ENCODE measurements at places on chromosomes 2 and 18.

DNA sequence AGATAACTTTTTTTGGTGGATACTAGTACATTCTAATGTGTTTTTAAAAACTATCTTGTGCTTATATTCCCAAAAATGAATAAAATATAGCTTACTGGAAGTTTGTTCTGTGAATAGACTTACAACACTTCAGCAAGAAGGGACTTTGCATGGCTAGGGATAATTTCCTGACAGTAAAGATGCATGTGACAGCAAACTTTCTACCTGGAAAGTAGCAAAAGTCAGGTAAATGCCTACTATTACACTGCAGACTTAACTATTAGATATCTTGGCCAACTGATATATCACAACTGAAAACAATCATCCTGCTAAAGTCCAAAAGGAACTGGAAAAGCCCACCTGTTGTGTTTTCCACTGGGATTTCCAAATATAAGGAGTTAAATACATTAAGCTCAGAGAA lies 1753.5 kb upstream of the CELF4 start:
- no peak for DNase-seq

- no peak for DNase-seq
Measured at GRCh38 chr2:151085181-151085611, 176.5 kb downstream of the RBM43 start.

DNA sequence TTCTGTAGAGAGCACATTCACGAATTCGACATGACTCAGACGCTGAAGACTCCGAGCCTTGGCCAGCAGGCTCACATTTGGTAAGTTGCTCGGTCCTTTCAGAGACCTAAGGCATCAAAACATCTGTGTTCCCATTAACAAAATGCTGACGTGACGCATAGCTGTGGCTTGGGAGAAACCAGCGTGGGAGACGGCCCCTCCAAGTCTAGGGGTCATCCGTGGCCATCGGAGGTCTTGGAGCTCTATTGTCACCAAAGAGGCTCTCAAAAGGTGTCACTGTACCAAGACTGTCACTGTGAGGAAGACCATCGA lies 14.9 kb downstream of the FBLN7 start:
- no peak for DNase-seq

- peak; percentile 86 for DNase-seq
Measured at GRCh38 chr2:58046585-58047372, at the start of gene VRK2. Gene VRK2 (plus strand): TSS chr2:58046806. CDS start chr2:58048832, 2,026 bp downstream.

DNA sequence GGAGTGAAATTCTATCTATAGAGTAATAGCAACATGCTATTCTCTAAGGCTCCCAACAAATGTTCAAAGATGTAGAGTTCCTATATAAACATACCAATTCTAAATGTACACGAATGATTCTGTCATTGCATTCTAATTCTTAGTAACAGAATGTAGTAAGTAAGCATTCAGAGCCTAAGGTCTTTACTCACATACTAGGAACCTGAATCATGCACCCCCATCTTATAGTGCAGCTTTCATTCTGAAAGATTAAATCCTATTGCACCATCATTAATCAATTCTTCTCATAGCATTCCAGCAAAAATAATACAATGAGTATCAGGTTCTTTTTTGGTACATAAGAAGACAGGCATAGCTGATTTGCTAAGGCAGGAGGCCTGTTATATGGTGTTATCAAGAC lies 230.0 kb downstream of the NCKAP5 start:
- no peak for DNase-seq

GRCh38 chr18:48698707-48699106 lies 159.9 kb downstream of the CTIF start:
- DNase-seq, result no peak

DNA sequence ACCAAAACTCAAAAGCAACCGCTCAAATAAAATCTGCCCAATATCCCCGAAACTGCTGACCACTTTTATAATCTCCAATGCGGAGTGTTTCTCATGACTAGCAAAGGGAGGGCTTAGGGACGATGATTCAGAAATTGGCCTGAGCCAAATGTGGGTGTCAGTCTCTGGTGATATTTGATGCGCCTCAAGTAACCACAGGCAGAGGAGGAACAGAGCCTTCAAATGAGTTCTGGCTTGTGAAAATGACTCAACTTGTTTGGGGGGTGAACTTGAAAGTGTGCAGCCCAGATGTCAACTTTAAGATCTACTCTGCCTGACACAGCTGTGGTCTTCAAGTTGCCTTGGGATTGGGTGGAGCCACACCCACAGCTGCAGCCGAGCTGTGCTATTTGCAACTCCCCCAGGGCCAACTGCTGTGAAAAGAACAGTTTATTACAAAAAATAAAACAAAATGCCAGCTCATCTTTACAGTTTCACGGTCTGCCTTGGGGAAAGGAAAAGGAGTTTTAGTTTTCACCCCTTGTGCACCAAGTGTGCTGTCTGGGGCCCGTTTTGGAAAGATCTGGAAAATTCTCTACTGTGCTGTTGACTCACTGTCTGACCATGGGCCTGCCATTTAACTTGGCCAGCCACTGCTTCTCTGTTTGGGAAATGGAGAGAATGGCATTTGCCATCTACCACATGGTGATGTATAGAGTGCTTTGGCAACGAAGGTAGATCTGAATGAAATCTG lies 222.1 kb downstream of the MTX2 start:
- no peak for DNase-seq
